ENCODE measurements at places on chromosomes 1 and 21. TPM values are rescaled to one million over a fixed set of nuclear protein-coding genes. Genes with fewer than 3 reads are reported as not detected.
A peak's percentile ranks its signal among the peaks of the same experiment; 100 is the strongest.

LRRC3 gene
- 3.9 TPM for total RNA-seq

LCE1E gene
- not detected for total RNA-seq

CEPT1 gene
- total RNA-seq: 33.4 TPM

ASCL5 gene
- not detected for total RNA-seq

GRCh38 chr1:97593192-97593591 is 327.6 kb downstream of the DPYD start:
- peaks cover 12% of the 10 kb centered on the region for H3K36me3 ChIP-seq
- no peaks in the 10 kb centered on the region for H3K27me3 ChIP-seq
- DNase-seq: no peak
- no peaks in the 10 kb centered on the region for H3K4me1 ChIP-seq

- DNase-seq: no peak
- H3K4me1 ChIP-seq: no peaks in the 10 kb centered on the region
- no peak overlapping the region for H3K4me3 ChIP-seq
- no peaks in the 10 kb centered on the region for H3K27me3 ChIP-seq
Measured at GRCh38 chr1:222243902-222244301, 304.0 kb downstream of the HHIPL2 start.

GRCh38 chr1:219774386-219774785 is 154.0 kb downstream of the SLC30A10 start:
- no peak overlapping the region for H3K27ac ChIP-seq
- no peaks in the 10 kb centered on the region for H3K4me1 ChIP-seq
- DNase-seq: no peak
- no peak overlapping the region for H3K4me3 ChIP-seq
- no peaks in the 10 kb centered on the region for H3K36me3 ChIP-seq

DNA sequence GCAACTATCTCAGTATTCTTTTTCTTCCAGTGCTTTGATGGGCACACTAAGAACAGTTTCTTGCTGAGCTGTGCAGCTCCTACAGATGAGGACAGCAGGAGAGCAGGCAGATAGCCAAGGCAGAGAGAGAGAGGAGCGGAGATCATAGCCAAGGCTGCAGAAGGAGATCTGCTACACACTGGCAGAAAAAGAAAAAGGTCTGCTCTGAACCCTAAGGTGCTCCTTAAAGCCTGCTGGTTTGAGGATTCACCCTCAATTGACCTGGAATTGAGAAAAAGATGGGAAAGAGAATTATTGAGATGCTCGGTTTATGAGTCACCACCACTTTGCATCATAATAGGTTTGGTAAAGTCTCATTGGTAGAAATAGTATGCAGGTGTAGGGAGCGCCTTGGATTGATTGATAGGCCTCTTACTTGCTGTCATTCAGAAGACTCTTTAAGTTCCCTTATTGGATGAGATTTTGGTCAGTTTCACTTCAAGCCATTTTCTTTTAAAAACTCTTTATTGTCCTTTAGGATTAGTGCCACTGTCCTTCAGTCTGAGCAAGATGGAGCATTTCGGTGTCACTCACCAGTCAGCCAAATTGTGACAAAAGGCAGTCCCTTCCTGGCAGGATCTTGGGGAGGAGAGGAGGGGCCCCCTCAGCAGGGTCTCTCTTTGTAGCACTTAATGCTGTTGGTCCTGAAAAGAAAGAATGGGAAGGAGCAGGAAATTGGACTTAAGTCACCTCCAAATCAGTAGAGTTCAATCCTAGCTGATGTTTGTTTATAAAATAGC is 685.0 kb downstream of the ADGRL2 start:
- no peaks in the 10 kb centered on the region for H3K4me1 ChIP-seq
- no peaks in the 10 kb centered on the region for H3K36me3 ChIP-seq
- no peak overlapping the region for H3K4me3 ChIP-seq
- H3K27ac ChIP-seq: no peak overlapping the region
- no peak for DNase-seq

DNA sequence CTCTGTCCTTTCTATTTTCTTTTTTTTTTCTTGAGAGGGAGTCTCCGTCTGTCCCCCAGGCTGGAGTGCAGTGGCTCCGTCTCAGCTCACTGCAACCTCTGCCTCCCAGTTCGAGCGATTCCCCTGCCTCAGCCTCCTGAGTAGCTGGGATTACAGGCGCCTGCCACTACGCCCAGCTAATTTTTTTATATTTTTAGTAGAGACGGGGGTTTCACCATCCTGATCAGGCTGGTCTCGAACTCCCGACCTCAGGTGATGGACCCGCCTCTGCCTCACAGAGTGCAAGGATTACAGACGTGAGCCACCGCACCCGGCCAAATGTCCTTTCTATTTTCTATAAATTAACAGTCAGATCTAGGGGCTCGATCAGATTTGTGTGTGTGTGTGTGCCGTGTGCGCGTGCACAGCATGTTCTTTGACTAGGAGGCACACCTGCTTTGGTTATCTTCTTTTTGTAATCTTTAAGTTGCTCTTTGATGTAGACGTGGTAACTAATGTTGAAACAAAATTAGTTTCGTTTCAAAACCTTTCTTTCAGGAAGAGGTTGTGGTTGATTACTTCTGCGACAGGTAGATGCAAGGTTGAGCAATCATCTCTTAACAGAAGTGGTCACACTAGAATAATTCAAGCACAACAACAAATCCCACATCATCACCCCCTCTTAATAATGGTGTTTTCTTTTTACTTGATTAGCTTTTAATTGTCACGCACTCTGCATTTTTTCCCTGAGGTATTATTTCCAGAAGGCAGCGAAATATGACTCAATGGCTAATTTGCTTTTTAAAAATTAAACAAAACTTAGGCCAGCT is 779 bp upstream of the DEGS1 start:
- peak; percentile 67 for DNase-seq
- no peaks in the 10 kb centered on the region for H3K27me3 ChIP-seq
- H3K36me3 ChIP-seq: peaks cover 25% of the 10 kb centered on the region
- peak overlapping the region; percentile 91 for H3K27ac ChIP-seq
- peaks cover 48% of the 10 kb centered on the region for H3K4me1 ChIP-seq

DNA sequence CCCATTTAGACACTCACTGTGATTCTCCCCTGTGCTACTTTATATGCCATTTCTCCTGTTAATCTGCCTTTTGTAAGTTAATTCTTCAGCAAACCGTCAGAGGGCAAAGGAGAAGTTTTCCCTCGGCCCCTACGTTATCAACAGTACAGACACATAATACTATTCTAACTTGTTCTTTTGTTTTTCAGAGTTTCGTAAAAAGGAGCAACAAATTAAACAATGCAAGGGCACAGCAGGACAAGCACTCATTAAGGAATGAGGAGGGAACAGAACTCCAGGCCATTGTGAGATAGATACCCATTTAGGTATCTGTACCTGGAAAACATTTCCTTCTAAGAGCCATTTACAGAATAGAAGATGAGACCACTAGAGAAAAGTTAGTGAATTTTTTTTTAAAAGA is 32.3 kb downstream of the CNN3 start:
- H3K27me3 ChIP-seq: peaks cover 10% of the 10 kb centered on the region
- H3K36me3 ChIP-seq: no peaks in the 10 kb centered on the region
- H3K27ac ChIP-seq: no peak overlapping the region
- H3K4me1 ChIP-seq: no peaks in the 10 kb centered on the region
- no peak for DNase-seq

GRCh38 chr21:45886610-45887026 is 95.0 kb upstream of the COL6A1 start:
- H3K4me3 ChIP-seq: no peak overlapping the region
- peak overlapping the region; percentile 79 for H3K27ac ChIP-seq

DNA sequence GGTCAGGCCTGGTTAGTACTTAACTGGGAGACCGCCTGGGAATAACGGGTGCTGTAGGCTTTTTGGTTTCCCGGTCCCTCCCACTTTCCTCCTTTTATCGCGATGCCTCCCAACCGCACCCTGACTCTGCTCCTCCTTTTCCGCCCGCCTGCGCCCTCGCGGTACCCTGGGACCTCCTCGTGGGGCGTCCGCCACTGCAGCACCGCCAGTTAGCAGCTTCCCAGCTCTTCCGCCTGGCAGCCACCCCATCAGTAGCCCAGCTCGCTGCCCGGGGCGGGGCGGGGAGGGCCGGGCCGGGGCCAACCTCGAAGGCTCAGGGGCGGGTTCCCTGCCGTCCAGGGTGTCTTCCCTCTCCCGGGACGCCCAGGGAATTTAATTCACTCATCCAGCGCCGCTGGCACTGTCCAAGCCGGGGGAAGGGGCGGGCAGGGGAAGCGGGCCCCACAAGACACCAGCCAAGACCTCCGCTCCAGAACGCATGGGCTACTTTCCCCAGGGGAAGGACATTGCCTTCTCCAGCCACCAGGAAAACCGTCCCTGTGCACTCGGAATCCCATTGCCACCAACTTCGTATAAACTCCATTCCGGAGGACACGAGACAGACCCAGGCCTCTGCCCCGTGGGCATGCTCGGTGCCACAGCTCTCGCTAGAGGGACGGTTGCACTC is 2.0 kb upstream of the ZNF678 start:
- H3K4me1 ChIP-seq: peaks cover 19% of the 10 kb centered on the region
- H3K36me3 ChIP-seq: peaks cover 30% of the 10 kb centered on the region
- no peak for DNase-seq
- H3K27me3 ChIP-seq: peaks cover 32% of the 10 kb centered on the region

DNA sequence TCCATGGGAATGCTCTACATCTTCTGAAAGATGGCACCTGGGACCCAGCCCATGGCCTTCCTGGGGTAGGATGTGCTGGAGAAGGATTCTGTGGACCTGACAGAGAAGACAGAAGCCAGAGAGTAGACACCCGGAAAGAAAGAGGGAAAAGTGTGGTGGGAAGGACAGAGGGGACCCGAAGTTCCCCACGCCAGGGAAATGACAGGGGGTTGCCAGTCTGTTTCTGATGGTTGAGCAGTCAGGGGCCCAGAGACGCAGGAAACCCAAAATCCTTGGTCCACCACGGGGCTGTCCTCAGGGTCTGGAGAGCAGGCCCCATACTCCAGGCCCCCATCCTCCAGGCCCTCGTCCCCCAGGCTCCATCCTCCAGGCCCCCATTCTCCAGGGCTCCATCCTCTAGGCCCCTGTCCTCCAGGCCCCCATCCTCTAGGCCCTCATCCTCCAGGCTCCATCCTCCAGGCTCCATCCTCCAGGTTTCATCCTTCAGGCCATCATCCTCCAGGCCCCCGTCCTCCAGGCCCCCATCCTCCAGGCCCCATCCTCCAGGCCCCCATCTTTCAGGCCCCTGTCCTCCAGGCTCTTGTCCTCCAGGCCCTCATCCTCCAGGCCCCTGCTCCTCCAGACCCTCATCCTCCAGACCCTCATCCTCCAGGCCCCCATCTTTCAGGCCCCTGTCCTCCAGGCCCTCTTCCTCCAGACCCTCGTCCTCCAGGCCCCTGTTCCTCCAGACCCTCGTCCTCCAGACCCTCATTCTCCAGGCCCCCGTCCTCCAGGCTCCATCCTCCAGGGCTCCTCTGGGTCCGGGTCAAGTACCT is 1.0 kb upstream of the TFF2 start:
- H3K27me3 ChIP-seq: peaks cover 3% of the 10 kb centered on the region
- no peaks in the 10 kb centered on the region for H3K36me3 ChIP-seq
- H3K4me3 ChIP-seq: no peak overlapping the region
- no peak for DNase-seq

DNA sequence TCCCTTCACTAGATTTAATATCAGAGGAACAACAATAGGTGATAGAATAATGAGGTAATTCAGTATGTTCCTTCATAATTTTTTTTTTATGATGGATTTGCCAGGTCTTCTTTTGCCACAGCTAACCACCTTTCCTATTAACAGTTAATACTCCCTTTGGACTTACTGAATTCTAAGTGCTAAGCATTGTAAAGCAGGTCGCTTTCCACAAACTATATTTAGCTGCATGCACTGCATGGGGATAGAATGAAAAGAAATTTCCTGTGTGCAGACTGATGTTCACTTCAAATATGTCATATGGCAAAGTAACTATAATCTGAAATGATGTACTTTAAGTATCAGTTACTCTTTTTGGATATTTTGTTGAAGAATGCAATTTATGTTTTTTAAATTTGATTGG is 85.8 kb downstream of the GPR161 start:
- peaks cover 7% of the 10 kb centered on the region for H3K36me3 ChIP-seq
- no peaks in the 10 kb centered on the region for H3K27me3 ChIP-seq
- no peak for DNase-seq
- no peak overlapping the region for H3K4me3 ChIP-seq
- H3K27ac ChIP-seq: no peak overlapping the region

GRCh38 chr1:32047701-32048100 is 25.0 kb upstream of the TMEM39B start:
- peaks cover 43% of the 10 kb centered on the region for H3K36me3 ChIP-seq
- DNase-seq: no peak
- no peaks in the 10 kb centered on the region for H3K27me3 ChIP-seq

- H3K36me3 ChIP-seq: no peaks in the 10 kb centered on the region
- H3K4me3 ChIP-seq: no peak overlapping the region
- DNase-seq: no peak
- H3K4me1 ChIP-seq: peaks cover 2% of the 10 kb centered on the region
- no peak overlapping the region for H3K27ac ChIP-seq
Measured at GRCh38 chr1:18110598-18110939, 3.0 kb downstream of the IGSF21 start.

- DNase-seq: peak; percentile 95
- H3K36me3 ChIP-seq: peaks cover 3% of the 10 kb centered on the region
- peak overlapping the region; percentile 83 for H3K4me3 ChIP-seq
- peaks cover 43% of the 10 kb centered on the region for H3K4me1 ChIP-seq
- peak overlapping the region; percentile 100 for H3K27ac ChIP-seq
Measured at GRCh38 chr1:44819608-44820327, 11.4 kb downstream of the BTBD19 start.

DNA sequence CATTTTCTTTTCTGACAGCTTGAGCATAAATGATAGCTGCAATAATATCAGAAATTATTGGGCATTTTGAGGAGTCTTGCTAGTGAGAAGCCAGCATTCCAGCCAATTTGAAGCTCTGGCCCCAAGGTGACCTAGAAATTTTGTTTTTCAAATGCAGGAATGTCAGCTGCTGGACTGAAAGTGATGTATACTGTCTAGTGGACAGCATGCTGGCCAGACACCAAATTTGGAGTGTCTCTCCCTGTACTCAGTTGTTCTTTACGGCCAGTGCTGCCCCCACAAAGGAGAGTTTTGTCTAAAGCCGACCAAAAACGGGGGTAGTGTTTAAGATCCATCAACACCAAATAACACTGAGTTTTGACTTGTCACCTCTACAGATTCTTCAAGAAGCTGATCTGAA is 5.2 kb downstream of the RGS7 start:
- H3K4me1 ChIP-seq: no peaks in the 10 kb centered on the region
- no peak for DNase-seq
- no peak overlapping the region for H3K4me3 ChIP-seq

GRCh38 chr21:38937844-38938243 is 132.1 kb downstream of the ETS2 start:
- H3K27ac ChIP-seq: peak overlapping the region; percentile 30
- no peaks in the 10 kb centered on the region for H3K27me3 ChIP-seq
- no peak for DNase-seq
- no peaks in the 10 kb centered on the region for H3K36me3 ChIP-seq
- no peak overlapping the region for H3K4me3 ChIP-seq

GRCh38 chr1:41641475-41641814 is 157.0 kb upstream of the EDN2 start:
- no peak overlapping the region for H3K27ac ChIP-seq
- peaks cover 3% of the 10 kb centered on the region for H3K36me3 ChIP-seq
- no peak overlapping the region for H3K4me3 ChIP-seq
- peaks cover 36% of the 10 kb centered on the region for H3K4me1 ChIP-seq
- no peak for DNase-seq
